Uterus (tissue), 4 donors: ENCODE measurements at places on chromosomes 2 and 18. TPM values are rescaled to one million over a fixed set of nuclear protein-coding genes. Genes with fewer than 3 reads are reported as not detected.

IL36G gene
- total RNA-seq: not detected

GRCh38 chr2:84732897-84733778 is 147.7 kb downstream of the TRABD2A start:
- no peak for DNase-seq

UPP2 gene
- not detected for total RNA-seq

GRCh38 chr2:6810961-6811360 is 54.7 kb downstream of the CMPK2 start:
- DNase-seq: no peak

DNA sequence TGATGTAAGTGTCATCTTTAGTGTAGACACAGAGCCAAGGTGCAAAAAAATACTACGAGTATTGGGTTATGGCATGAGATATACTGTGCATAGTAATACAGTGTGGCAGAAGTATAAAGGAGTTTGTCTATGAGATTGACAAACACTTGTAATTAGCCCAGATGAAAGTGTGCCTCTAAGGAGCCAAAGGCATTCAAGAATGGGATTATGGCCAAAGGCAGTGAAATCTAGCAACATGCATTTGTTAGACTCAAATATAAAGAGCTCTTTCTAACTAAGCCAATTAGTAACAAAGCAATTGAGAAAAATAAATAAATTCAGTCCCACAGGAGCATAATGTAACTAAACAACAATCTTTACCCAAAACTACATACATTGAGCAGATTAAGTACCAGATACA is 1761.8 kb downstream of the SUCLG1 start:
- no peak for DNase-seq

DNA sequence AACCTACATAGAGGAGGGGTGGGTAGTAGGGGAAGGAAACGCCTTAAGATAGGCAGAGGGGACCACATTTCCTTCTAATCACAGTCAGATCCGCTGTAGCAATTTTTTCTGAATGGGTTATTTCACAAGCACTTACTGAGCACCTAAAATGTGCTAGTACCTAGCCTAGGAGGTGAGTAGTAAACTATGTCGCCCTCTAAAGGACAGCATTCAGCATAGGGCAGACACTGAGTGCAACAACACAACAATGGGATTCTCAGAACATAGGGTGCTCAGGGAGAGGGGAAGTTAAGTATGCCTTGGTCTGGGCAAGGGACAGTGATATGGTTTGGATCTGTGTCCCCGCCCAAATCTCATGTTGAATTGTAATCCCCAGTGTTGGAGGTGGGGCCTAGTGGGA is 166.1 kb upstream of the RAB6C start:
- DNase-seq: no peak

DNPEP gene
- total RNA-seq: 93.7 TPM

DNA sequence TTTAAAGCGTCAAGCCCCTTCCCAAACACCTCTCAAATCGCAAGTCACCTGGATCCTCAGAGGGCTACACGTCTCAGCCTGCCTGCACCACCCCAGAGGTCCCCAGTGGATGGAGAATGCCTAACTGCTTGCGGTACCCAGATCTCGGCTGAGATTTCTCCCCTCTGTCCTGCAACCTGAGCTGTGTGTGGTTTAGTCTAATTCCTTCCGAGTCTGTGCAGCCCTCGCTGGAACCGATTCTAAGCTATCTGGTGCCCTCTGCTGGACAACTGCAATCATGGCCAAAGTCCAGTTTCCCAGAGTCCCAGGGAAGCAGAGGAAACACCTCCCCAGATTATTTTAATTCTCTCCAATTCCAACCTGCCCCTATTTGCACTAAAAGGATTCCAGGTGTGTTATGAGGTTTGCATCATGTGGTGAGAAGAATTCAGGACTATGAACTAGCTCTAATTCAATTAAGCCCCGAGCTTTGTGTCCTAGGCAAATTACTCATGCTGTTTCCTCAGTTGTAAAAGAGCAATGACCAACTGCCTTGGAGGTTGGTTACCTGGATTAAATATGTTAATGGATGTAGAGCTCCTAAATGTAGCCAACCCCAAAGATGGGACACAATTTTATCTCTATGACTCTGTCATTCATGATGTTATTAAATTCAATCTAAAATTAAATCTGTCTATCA is 276.1 kb upstream of the NCKAP5 start:
- DNase-seq: peak; percentile 50

GRCh38 chr2:145597809-145598208 is 1077.9 kb upstream of the ZEB2 start:
- no peak for DNase-seq

HSBP1L1 gene
- 9.4 TPM for total RNA-seq

ZNG1B gene
- 55.1 TPM for total RNA-seq

HOXD12 gene
- total RNA-seq: not detected

DNA sequence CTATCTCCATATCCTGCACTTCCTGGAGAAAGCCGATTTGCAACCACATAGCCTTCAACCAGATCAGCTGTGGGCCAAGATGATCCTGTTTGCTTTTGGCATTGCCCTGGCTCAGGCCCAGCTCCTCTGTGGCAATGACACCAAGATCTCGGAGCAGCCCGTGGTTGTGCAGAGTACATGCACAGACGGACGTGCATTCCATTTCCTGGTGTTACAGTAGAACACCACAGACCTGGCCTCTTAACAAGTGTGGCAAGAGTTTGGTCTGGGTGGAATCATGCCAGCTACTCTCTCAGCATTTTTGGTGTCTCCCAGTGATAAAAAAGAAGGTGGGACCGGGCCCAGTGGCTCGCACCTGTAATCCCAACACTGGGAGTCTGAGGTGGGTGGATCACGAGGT is 20.0 kb downstream of the MALT1 start:
- no peak for DNase-seq

DNA sequence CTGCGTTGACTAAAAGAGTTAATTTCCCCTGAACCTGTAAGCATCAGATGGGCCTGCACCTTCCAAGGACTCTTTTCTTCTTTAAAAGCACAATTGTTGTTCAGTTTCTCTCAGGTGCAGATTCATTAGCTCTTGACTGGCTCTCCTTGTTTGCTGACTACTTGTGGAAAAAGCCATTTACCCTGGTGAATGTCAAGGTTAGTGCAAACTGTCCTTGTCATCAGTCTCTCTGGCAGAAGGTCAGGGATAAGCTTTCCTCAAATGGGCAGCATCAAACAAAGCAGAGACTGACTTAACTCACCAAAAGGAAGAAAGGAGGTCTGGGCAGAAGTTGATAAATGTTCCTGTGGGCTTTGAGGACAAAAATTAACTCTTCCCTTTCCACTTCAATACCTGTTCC is 922.7 kb downstream of the BCL11A start:
- DNase-seq: no peak

GRCh38 chr2:10007921-10008808 is 35.2 kb upstream of the KLF11 start:
- DNase-seq: no peak

BUB1 gene
- total RNA-seq: 29.0 TPM

ARL6IP6 gene
- 25.9 TPM for total RNA-seq

- no peak for DNase-seq
Measured at GRCh38 chr2:135638825-135639224, 102.8 kb upstream of the UBXN4 start.

WDR33 gene
- 27.4 TPM for total RNA-seq

DNA sequence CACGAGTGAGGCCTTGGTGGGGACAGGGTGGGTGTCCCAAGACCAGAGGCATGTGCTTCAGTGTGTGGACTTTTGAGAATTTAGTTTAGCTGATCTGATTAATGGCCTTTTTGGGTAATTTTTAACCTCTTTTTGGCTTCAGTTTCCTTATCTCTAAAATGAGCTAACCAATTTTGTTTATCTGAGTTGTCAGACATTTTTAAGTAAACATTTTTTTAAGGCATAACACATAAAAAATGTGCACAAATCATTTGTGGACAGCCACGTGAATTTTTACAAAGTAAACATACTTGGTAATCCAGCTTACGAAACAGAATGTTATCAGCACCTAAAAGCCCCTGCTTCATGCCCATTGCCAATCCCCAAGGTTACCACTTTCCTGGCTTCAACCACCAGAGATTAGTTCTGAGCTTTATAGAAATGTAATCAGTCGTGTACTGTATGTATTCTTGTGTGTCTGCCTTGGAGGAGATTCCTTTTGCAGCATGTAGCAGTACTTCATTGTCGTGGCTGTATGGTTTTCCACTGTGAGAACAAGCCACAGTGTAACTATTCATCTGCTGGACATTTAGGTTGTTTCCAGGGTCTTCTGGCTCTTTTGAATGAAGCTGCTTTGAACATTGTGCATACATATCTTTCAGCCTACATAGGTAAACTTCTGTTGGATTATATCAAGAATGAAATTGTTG is 8.4 kb upstream of the INO80C start:
- DNase-seq: no peak

LHCGR gene
- not detected for total RNA-seq

DNA sequence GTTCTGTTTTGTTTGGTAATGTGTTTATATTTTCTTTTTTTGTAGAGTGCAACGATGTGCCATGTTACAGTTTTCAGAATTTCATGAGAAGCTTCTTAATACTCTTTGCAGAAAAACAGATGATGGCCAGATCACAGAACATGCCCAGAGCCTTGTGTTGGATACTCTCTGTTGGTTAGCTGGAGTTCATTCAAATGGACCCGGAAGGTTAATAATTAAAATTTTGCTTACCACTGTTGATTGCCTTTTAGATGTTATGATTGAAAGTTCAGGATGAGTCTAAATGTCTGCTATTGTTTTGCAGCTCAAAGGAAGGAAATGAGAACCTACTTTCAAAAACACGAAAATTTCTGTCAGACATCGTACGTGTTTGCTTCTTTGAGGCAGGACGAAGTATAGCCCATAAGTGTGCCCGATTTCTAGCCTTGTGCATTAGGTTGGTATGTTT is 85.2 kb downstream of the BIRC6 start:
- no peak for DNase-seq

GRCh38 chr2:106058469-106059137 is 135.5 kb downstream of the UXS1 start:
- no peak for DNase-seq

ADCYAP1 gene
- total RNA-seq: 0.97 TPM

DNA sequence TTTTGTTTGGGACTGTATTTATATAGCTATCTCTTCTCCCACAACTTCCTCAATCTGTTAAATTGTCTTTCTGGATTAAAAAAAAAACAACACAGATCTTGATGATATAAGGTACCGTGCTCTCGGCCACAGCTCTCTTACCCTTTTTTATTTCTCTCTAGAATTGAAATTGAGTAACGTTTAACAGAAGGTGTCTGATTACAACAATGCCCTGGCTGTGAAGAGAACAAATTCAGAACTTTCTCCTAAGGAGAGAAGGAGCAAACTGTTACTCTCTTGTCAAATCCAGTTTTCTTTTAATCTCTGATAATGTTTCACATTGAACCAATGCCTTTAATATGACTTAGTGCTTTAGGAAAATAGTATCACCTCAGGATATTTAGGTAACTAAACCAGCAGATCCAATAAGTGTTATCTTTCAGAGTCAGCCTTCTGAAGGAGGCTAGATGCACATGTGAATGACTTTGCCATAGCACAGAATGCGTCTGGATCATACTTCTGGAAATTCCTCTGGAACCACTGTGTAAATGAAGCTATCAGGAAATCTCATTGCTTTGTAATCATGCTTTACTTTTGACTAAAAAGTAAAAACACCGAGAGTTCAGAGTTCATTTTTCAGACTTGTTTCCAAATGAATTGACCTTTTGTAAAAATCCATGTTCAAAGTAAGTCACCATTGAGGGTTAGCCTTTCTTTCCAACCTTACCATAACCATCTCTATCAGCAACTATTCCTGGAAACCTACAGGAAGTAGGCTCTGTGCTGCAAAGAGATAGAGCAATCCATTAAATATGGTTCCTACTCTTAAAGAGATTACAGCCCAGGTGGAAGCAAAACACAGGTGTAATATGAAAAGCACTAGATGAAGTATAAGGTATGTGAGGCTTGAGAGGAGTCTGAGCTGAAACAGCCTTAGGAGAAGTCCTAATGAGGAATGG is 147.0 kb upstream of the OSR1 start:
- DNase-seq: no peak

CYBRD1 gene
- 230 TPM for total RNA-seq

DNA sequence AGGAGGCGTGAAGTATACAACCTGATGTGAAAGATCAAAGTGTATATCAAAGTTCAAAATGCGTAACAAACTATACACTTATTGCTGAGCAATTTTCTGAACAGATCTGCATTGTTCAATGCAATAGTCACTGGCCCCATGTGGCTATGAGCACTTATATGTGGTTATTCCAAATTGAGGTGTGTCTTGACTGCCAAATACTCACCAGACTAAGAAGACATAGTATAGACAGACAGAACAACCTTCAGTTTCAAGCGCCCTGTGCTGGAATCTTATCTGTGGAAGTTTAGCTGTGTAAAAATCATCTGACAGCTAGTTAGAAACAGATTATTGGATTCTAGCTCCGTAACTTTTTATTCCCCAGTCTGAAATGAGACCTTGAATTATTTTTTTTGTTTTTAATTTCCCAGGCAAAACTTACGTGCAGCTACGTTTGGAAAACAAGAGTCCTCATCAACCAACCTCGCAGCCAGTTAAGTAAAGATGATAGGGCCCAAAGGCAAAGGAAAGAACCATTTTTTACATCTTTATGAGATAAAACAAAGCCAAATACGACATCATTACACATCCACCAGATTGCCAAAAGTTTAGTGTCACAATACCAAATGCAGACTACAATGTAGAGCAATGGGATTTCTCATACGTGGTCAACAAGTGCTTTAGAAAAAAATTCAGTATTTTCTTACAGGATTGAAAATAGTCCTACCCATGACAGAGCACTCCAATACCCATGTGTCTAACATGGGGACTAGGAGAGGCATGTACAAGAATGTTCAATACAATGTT is 37.2 kb downstream of the MBOAT2 start:
- DNase-seq: no peak

- DNase-seq: no peak
Measured at GRCh38 chr2:26454561-26455001, 23.3 kb downstream of the OTOF start.

GRCh38 chr2:220512419-220512818 is 885.0 kb downstream of the SLC4A3 start:
- DNase-seq: no peak

GRCh38 chr2:194100201-194100600 is 1556.8 kb upstream of the SLC39A10 start:
- no peak for DNase-seq

GRCh38 chr18:25560369-25560768 is 208.4 kb upstream of the ZNF521 start:
- DNase-seq: no peak

DNA sequence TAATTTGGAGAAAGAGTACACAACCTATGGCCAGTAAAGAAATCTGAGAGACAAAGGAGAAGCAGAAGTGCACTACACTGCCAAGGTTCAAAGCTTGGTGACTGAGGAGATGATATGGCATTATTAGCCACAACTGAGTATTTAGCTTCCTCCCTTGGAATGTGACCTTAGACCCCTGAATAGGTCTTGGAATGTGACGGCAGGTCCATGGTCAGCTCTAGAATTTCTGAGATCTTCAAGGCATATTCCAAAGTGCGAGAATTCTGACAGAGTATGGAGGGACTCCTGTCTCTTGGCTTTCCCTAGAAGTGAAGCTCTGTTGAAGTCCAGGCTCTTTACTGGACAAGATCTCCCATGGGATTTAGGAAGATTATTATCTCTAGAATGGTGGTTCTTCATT is 130.0 kb upstream of the FN1 start:
- no peak for DNase-seq

GBX2 gene
- not detected for total RNA-seq

- DNase-seq: no peak
Measured at GRCh38 chr2:232238108-232238507, 140.4 kb upstream of the ALPP start.
